ENCODE measurements at places on chromosomes 5 and 9.

GRCh38 chr5:110687485-110687884 is 39.0 kb downstream of the TMEM232 start:
- no peak for DNase-seq

DNA sequence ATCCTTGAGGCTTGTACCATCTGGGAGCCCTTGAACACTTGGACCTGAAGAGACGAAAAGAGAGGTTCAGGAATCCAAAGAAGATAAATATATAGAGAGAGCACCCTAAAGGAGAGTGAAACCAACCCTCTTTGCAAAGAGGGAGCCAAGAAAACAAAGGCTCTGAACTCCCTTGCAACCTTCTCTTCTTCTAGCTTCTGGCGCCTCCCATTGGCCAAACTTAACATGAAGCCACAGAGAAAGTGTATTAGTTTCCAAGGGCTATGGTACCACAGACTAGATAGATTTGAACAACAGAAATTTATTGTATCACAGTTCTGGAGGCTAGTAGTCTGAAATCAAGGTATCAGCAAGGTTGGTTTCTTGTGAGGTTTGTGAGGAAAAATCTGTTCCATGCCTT is 175.1 kb downstream of the HCN1 start:
- DNase-seq, result no peak

GRCh38 chr5:44729536-44729935 is 79.2 kb upstream of the MRPS30 start:
- no peak for DNase-seq

- no peak for DNase-seq
Measured at GRCh38 chr9:136334541-136334940, 7.2 kb downstream of the GPSM1 start.

DNA sequence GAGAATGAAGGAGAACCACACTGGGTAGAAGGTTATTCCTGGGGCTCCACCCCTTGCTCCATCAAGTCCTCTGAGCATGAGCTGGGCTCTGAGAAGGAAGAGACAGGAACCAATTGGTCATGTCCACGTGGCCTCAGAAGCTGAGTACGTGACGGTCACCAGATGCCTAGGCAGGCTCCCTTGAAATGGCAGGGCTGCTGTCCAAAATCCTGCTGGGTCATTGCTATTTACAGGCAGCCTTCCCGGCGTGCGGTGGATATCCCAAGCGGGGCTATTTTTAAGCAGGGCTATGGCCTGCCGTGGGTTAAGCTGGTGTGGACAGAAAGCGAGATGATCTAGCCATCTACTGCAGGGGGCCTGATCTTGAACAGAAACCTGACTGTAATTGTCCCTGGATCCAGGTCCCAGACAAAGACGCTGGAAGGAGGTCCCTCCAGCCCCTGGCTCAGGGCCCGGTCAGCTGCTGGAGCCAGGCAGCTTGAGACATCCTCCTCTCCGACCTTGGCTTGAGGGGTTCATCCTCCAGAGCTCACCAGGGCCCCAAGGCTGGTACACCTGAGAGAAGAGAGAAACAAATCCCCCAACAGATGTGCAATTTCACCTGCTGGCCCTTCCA is 550 bp upstream of the CKMT2 start:
- no peak for DNase-seq

GRCh38 chr5:66793049-66793448 is 196.9 kb downstream of the MAST4 start:
- no peak for DNase-seq

DNA sequence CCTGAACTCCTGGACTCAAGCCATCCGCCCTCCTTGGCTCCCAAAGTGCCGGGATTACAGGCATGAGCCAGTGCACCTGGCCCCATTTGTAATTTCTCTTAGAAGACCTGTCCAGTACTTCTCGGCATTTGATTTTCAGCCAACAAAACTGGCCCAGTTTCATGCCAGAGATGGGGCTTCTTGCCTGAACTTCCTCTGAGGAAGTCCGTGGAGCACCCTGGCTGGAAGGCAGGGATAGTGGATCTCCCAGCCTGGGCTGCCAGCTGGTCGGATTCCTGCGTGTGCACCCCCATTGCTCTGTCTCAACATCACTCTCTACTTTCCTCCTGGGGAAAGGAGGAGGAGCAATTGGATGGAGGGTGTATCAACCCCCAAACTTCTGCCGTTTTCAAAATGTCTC is 39.0 kb downstream of the FAM78A start:
- DNase-seq, result no peak

DNA sequence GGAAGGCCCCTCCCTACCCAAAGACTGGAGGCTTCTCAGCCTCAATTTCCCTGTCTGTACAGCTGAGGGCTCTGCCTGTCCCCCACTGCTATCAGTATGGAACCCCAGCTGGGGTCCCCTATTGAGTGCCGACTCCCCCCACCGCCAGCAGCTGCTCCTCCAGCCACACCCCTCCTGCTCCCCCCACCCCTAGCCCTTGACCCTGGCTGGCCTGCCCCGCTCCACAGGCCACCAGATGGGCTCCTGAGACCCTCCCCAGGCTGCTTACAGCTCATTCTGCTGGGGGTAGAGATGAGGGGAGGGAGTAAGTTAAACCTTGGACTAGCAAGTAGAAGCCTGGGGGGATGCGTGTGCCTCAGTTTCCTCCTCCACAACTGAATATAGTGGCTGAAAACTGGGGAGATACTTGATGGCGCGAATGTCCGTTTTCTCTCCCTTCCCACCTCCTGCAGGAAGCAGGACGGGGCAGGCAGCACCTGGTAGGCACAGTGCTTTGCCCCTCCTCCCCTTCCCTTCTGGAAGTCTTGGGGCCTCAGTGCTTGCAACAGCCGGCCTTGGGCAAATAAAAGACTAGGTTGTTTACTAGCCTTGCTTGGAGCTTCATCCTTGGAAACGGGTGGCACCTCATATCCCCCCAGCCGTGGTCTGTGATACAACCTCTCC is 19.1 kb downstream of the URM1 start:
- DNase-seq, result no peak

GRCh38 chr5:168301593-168302390 is 10.3 kb downstream of the WWC1 start:
- peak; percentile 95 for DNase-seq

GRCh38 chr9:78769690-78770089 is 472.8 kb downstream of the PSAT1 start:
- peak; percentile 33 for DNase-seq

DNA sequence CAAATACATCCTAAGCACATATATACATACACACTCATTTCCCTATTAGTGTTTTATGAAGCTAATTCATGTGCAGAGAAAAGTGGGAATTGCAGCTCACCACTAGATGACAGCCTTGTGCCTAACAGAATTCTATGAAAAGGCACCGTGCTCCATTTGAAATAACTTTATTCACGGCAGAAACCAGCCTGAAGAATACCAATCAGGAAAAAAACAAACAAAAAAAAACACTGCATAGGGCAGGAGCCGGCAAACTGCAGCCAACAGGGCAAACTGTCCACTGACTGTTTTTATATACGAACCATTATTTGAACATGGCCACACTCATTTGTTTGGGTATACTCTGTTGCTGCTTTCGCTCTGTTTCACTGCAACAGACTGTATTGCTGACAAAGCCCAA is 33.6 kb downstream of the ERMP1 start:
- peak; percentile 53 for DNase-seq

DNA sequence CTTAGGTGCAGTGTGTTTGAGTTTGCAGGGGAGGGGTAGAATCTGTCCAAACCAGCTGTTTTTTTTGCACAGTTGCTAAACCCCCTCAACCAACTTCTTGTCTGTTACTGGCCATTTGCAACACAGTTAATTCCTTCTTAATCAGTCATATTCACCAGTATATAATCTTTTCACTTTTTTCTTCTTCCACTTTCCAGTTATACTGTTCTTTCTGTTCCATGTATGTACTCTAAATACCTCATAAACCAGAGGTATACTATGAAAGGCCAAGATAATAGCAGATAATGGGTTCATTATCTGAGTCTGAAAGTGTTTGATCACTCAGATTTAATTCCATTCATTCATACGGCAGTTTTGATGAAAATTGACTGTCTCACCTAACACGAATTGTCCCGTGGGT is 11.1 kb downstream of the SMAD5 start:
- no peak for DNase-seq

GRCh38 chr9:93308158-93308602 is 124.2 kb downstream of the WNK2 start:
- no peak for DNase-seq

DNA sequence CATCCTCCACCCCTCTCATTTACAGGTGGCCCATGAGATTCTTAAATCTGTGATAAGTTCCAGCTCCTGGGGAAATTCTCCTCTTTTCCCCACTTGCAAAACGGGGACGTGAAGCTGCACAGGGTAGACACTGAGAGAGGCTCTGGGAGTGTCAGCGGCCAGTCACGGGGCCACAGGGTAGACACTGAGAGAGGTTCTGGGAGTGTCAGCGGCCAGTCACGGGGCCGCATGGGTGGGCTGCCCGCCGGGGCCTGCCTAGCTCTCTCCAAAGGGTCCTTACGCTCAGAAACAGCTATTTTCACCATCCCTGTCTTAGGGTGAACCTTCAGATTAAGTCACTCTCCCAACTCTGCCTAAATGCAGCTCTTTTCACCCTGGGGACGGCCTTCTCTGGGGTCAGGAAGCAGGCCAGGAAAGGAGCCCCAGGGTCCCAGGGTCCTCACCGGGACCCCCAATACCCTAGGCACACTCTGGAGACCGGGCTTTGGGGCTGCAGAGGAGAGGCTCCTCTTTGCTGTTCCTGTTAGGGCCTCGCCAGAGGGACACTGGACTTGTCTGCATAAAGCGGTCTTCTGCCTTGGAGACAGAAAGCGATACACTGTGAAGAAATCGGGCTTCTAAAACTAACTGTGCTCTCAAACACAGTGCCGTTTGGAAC is 1.5 kb downstream of the FAM78A start:
- no peak for DNase-seq

DNA sequence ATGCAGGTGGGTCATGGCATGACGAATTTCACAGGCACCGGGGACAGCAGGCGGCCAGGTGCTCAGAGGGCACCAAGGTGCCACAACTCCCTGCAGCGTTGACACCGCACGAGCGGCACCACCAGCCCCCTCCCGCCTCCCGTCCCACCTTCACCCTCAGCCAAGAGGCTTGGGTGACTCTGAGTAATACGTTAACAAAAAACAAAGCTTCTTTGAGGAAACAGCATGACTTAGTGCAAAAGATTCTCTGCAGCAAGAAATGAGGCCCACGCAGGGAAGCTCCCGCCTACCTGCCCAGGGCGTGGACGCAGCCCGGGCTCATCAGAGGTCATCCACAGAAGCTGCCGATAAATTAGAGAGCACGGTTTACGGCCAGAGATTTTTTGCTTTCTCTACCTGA is 4.1 kb downstream of the TMEM250 start:
- DNase-seq, result no peak
